ENCODE measurements at places on chromosomes 11 and 22.

- peak; percentile 81 for DNase-seq
Observed at GRCh38 chr22:29096736-29097669, 24.2 kb downstream of the KREMEN1 start.

DNA sequence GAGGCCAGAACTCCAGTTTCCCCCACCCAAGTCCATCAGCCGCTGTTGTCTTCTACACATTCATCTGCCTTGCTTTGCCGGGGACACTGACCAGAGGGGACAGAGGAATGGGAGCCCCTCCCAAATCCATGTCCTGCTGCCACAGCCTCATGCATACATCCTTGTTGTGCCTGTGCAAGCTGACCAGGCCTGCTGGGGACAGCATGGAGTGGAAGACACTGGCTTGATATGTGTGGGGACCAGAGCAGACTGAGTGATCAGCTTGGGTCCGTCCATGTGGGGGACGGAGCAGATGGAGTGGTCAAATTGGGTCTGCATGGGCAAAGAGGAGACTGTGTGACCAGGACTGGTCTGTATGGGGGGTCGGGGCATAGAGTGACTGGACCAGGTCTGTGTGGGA lies 43.8 kb downstream of the KCNC1 start:
- DNase-seq = no peak

DNA sequence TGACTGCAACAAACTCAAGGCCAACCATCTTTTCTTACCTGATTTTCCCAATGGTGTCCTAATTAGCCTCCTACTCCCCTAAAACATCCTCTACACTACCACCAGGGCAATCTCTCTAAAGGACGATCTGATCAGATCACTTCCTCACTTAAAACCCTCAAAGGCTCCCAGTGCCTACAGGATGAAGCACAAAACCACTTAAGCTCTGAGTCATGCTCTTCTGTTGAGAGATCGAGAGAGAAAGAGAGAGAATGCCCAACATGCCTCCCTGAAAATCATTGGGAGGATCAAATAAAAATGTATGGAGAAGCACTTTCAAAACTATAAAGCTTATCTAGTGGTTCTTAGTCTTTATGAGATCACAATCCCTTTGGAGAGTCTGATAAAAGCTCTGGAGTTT lies 171.1 kb downstream of the CADM1 start:
- no peak for DNase-seq

DNA sequence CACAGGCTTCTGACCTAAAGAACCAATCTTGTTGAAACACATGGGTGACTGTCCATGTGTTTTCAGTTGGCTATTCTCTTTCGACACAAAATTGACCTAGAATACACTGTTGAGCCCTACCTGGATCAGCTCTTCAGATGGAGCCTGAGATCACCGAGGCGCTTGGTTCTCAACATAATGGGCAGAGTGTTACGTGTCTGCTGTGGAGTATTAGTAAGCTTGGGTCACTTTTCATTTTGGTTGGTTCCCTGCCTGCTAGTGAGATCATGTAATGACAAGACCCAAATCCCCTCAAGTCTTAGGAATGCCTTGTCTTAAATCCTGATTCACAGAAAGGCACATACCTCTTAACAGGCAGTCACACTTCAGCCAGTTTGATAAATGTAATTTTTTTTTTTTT lies 8.7 kb downstream of the MED19 start:
- no peak for DNase-seq

DNA sequence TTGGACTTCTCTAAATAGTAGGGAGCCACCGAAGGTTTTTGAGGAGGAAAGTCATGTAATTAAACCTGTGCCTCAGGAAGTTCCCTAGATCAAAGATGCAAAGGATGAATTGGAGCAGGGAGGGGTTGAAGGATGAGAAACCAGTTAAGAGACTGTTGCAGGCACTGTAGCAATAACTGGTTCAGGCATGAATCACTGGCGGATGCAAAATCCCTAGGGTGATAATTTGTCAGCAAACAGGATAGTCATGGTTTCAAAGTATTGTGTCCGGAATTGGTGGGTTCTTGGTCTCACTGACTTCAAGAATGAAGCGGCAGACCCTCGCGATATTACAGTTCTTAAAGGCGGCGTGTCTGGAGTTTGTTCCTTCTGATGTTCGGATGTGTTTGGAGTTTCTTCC lies 19.9 kb downstream of the TRIOBP start:
- DNase-seq = no peak

DNA sequence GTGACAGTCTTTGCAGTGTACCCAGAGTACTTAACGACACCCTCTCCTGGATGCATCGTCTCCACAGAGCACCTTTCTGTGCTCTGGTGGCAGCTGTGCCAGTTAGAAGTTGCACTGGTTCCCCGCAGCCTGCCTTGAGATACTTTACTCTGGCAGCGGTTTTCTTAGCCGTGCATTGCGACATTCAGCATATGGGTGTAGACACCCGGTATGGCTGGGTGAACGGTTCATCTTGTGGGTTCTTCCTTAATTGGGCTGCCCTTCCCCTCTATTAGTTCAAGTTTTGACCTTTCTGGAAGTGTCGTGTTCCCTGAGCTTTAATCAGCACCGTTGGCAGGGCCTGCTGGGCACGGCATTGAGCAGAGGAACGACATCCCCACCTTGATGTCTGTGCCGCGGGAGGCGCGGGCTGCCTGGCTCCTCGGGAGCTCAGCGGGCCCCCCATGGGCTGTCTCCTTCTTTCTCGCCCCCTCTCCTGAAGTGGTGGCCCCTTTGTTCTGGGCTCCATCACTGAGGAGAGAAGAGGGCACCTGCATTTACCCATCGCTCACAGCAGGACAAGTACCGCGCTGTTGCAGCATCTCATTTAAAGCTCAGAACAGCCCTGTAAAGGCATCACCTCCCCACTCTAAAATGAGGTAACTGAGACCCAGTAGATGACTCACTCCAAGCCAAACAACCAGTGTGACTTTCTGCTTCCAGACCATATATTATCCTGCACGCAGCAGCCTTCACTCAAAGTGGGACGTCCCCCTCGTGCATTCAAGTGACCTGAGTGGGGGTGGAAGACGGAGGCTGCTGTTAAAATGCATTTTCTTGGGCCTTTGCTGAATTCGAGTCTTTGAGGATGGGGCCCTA lies 13.3 kb downstream of the FAM83F start:
- no peak for DNase-seq

GRCh38 chr11:3091846-3092602 lies 34.8 kb upstream of the CARS1 start:
- DNase-seq = no peak

DNA sequence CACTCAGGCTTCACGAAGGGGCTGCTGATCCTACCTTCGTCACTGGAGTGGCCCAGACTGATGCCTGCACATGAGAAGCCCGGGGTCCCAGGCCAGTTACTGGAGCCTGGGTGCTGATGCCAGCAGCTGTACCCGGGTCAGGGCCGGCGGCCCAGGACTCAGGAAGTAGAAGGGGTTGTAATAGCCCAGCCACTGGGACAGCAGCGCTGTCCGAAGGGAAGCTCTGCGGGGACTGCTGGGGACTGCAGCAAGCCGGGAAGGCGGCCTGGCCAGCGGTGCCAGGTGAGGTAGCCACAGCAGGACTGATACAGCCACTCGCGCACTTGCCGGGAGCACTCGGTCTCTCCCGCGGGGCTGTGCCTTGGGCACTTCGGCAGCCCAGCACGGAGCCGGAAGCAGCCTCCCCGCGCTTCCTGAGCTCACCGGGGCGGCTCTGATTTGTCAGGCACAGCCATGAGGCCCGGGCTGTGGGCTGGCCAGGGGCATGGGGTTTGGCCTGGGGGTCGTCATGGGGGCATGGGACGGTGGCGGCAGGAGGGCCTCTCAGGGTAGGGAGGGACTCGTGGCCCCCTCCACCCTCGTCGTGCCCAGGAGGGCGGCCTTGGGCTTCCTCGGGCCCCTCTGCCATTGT lies 13.9 kb upstream of the OR8K1 start:
- DNase-seq = no peak

- peak; percentile 48 for DNase-seq
Observed at GRCh38 chr11:45655347-45655756, 10.1 kb downstream of the CHST1 start.
